ENCODE measurements at places on chromosomes 13 and 19.

- no peak for DNase-seq
These were observed 11.8 kb upstream of the HMGB1 start for GRCh38 chr13:30477346-30478195.

DNA sequence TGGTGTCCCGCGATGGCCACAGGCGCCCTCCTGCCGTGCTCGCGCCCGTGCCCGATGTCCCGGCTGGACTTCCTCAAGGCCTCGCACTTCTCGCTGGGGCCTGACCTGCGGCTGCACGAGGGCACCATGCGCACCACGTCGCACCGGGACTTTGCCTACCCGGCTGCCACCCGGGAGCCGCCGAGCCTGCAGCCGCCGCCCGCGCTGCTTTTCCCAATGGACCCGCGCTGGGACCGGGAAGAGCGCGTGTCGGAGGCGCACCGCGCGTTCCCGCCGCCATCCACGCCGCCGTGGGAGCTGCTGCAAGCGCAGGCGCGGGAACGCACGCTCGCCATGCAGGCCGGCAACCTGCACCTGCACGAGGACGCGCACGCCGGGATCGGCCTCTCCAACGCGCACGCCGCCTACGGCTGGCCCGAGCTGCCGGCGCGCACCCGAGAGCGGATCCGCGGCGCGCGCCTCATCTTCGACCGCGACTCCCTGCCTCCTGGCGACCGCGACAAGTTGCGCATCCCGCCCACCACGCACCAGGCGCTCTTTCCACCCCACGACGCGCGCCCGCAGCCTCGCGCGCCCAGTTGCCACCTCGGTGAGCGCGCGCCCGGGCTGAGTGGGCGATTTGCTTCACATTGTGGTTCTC lies 12.1 kb upstream of the PEX11G start:
- DNase-seq, result no peak

- peak; percentile 64 for DNase-seq
These were observed 9.7 kb downstream of the INAFM1 start for GRCh38 chr19:47284324-47284899.

DNA sequence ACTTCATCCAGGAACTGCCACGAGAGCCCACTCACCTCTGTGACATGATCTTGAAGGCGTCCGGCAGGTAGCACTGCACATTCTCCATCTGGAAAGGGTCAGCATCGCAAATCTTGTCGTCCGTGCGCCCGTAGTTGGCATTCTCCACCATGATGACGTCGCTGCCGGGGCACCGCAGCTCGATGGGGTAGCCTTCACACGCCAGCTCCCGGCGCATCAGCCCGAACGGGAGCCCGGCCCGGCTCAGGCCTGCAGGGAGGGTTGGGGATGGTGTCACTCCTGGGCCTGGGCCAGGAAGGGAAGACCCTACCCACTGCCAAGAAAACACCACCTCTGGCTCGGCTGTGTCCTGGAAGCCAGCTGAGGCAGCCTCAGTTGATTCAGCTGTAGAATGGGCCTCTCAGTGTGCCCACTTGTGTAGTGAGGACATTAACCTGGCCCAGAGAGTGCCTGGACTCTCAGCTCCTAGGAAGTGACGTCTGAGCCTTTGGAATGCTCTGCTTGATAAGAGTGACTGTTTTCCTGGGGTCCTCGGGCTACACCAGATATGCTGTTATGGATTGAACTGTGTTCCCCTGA lies 28.4 kb downstream of the ADGRL1 start:
- DNase-seq, result no peak

- no peak for DNase-seq
These were observed 920.0 kb downstream of the UQCRFS1 start for GRCh38 chr19:28292822-28293500.

DNA sequence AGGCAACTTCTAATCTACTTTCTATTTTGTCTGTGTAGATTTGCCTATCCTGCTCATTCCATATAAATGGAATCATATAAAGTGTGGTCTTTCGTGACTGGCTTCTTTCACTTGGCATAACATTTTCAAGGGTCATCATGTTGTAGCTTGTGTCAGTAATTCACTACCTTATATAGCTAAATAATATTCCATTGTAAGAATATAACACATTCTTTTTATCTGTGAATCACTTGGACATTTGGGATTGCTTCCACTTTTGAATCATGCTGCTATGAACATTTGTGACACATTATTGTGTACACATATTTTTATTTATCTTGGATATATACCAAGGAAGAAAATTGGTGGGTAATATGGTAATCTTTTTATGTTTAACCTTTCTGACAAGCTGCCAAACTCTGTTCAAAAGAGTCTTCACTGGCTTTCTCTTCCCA lies 89.0 kb upstream of the CSNK1A1L start:
- no peak for DNase-seq

- no peak for DNase-seq
These were observed 41.6 kb upstream of the CHST8 start for GRCh38 chr19:33580026-33580644.

DNA sequence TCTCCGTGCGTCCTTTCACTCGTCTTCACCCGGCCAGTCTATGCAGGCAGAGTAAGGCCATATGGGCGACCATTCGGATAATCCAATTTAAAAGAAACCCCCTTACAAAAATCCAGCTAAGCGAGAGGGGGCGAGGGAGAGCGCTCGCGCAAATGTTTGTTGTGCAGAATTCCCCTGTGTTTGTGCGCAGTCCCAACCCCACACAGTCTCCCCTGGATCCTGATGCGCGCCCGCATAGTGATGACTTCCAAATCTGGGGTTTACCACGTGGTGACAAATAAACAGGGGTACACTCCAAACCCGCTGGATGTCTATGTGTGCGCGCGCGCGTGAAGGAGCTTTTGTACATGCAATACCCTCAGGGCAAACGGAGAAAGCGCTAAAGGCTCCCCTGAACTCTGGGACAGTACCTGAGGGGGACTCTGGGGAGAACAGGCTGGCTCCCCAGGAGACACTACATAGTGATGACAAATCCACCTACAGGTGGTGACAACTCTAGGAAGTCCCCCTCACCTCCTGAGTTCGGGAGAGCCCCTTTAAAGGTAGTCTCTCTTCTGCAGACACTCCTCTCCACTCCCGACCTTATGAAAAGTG lies 8.5 kb downstream of the SOX21 start:
- no peak for DNase-seq

- no peak for DNase-seq
These were observed 314.3 kb upstream of the ARGLU1 start for GRCh38 chr13:106882246-106882645.

GRCh38 chr19:3289971-3290569 lies 65.6 kb downstream of the CELF5 start:
- no peak for DNase-seq

GRCh38 chr19:30180691-30181090 lies 191.5 kb upstream of the ZNF536 start:
- no peak for DNase-seq

DNA sequence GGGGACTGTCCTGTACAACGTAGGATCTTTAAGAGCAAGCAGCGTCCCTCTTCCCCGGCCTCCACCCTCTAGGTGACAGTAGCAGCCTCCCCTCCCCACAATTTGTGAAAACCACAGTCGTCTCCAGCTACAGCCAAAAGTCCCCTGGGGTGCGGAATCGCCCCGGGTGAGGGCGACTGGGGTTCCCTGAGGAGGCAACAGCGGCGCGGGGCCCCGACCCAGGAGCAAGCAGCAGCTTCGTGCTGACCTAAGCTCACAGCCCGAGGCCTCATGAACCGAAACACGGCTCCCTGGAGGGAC lies 322 bp downstream of the ZNF558 start:
- no peak for DNase-seq

- peak; percentile 38 for DNase-seq
These were observed 1.7 kb upstream of the USPL1 start for GRCh38 chr13:30615866-30616541.

DNA sequence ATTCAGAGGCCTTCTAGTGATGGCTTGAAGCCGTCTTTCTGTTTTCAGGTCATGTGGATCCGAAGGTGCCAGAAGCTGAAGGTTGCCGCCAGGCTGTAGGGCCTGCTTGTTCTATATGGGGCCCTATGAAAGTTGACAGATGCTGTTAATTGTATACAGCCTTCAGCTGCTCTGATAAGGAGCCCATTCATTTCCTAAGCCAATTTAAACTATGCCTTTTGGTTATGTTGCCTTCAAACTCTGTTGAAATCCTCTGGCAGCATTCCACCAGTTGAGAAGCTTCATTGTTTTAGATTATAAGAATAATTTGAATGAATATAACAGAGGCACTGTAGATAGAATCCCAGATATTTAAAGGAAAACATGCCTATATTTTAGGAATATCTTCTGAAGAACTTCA lies 34.4 kb downstream of the RAP2A start:
- no peak for DNase-seq

GRCh38 chr13:99391781-99392469 lies 84.7 kb upstream of the GPR183 start:
- no peak for DNase-seq

DNA sequence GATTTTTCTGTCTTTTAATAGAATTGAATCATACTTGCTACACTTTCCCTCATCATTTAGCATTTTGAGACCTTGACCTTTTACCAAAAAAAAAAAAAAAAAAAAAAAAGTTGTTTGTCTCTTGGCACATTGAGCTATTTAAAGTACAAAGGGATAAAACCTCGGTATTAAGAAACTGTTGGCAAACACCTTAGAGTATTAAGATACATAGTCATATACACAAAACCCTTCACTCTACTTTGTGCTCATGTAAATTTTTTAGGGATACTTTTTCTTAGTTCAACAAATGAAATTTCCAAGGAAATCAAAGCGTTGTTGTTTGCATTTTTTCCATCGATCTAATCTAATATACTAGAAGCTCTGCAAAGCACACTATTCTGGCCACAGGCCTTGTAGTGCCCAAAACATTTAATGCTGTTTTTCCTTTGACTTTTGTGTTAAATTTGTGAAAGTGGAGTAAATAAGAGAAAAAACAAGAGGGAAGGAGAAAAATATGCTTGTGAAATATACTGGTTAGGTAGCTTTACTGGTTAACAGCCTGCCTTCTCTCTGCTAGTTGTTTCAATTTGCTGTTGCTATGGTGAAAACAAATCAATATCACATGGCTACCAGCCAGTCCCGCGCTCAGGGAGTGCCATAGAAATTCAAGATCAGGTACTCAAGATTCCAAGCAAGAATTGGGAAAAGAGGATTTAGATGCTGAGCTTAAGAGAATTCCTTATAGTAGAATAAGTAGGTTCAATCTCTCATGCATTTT lies 2.6 kb downstream of the MBNL2 start:
- peak; percentile 53 for DNase-seq

GRCh38 chr19:6048348-6048747 lies 62.0 kb downstream of the RFX2 start:
- no peak for DNase-seq

GRCh38 chr13:58712191-58712590 lies 1080.6 kb downstream of the PCDH17 start:
- no peak for DNase-seq

GRCh38 chr13:45951166-45951565 lies 99.6 kb upstream of the SIAH3 start:
- no peak for DNase-seq

DNA sequence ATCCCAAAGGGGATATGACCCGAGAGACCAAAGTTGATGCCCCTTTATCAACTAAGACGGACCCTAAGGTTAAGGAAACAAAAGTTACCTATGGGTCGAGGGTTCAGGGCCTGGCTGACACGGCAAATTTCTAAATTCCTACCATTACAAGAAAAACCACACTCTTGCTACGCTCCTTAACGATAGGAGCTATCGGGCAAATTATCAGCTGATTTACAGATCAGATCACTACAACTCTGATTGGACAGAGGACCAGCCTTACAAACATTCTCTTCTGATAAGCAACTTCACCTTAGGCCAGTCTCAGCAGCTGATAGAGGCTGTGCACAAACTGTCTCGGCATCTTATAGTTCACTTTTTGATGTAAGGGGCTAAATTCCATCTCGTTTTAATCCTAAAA lies 117.9 kb downstream of the KCTD15 start:
- no peak for DNase-seq

DNA sequence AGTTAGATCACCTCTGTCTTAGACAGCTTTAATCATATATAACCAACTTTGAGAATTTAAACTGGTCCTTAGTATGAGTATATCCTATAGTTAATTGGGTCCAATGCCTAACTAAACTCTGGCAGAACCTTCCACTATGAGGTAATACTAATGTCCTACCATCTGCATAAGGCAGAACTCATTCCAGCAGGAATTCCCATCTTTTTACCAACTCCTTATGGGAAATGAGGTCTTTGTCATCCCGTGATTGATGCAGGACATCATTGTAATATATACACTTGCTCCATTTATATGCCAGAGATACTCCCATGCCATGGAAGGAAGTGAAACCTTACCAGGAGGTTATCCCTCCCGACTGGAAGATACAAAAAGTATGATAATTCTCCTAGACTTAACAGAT lies 2.8 kb downstream of the KCTD4 start:
- no peak for DNase-seq
